ENCODE measurements at places on chromosomes 1 and 21.

- peak; percentile 91 for DNase-seq
These were observed 14.5 kb upstream of the CPT2 start for GRCh38 chr1:53182111-53182593.

DNA sequence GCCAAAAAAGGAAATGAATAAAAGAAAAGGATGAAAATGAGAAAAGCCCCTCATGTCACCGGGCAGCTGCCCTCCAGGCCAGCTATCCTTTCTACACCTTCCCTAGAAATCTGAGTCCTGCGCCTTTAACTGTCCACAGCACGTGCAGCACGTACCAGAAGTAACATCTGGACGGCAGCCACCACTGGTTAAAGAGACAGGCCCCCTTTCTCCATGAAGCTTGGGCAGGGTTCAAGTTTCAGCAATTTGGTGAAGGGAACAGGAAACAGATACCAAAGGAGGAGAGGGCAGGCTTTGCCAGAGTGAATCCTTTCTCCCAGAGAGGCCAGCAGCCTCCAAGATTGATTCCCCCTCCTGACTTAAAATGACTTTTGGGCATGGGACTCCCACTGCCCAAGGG is 3.6 kb upstream of the KIAA2013 start:
- DNase-seq: peak; percentile 86

DNA sequence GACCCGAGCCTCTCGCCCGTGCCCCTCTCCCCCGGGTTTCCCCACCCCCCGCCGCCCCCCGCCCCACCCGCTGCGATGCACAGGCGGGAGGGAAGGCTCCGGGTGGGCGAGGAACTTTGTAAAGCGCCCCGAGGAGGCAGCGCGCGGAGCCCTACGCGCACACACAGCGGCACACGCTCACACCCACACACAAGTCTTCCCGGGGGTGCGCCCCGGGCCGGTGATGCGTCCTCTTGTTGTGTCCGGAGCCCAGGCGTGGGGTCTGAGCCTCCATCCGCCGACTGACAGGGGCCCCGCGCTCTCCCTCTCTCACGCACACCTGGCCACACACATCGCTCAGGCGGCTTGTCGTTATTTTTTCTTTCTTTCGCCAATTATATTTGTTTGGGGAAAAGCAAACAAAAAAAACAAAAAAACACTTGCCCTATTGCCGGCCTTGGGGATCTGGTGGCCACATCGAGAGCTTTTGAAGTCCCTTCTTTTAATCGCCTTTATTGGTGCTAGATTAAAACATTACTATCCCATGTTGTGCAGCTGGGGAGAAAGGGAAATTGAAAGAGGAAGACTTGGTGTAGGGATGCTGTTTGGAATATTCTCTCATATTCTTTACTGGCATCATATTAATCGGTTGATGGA is 770 bp downstream of the NTNG1 start:
- DNase-seq: no peak

DNA sequence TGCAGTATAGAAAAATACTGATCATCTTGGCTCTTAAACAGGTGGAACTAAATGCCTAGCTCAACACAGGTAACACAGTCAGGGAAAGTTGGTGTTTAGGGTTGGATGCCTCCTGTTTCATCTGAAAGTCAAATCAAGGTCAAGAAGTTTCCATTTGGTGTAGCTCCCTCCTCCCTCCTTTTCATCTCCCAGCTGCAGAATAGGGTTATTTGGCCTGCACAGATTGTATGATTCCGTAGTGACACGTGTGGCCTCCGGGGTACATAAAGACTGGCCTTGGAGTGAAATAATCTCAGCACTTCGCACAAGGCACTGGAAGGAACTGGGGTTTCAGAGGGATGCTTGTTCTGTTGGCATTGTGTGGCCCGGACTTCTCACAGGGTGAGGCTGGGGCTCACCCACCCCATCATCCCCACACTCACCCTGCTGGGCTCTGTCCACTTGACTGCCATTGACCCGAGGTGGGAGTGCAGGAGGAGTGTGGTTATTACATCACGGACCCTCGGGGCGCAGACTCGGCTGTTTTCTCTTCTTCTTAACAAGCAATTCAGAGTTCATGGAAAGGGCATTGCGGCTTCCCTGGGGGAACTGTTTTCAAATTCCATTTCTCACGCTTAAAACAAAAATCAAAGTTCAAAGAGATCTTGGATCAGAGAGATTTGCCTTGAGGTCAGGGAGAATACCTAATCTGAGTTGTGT is 18.4 kb downstream of the IGSF5 start:
- no peak for DNase-seq

Measured in uterus (tissue), 4 donors.